ENCODE measurements at places on chromosomes 6 and 20.
A peak's percentile ranks its signal among the peaks of the same experiment; 100 is the strongest.

DNA sequence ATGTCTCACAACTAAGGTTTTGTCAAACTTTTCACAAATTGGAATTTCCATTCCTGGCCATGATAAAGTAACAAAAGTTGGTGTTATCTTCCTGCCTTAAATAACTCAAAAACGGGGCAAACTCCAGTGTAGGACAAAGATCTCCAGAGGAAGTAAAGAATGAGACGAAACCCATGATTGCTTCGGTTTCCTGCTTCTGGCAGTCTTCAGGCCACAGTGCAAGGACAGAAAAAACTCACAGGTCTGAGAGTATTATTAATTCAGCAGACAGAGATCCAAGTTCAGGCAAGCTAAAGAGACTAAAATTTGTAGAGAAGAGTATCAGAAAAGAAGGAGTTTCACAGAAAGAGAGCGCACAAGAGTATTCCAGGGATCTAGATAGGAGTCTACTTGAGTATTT lies 64.8 kb upstream of the RCAN2 start:
- DNase-seq = no peak

DNA sequence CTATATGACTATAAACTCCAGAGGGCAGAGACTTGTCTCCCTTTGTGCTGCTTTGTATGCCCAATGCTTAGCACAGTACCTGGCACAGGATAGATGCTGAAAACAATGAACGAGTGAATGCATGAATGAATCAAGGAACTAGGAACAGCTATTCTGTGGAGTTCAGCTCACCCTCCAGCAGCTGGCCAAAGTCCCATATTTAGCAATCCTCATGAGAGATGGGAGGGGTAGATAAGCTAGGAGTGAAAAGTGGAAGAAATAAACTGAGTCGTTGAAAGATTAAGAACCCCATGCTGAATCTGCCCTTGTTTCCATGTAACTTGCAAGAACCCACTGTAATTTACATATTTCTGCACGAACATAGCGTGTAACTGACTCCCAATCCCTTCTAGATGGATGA lies 106.5 kb downstream of the MAFB start:
- no peak for DNase-seq

GRCh38 chr6:139603581-139603980 lies 229.1 kb upstream of the CITED2 start:
- DNase-seq = no peak

- DNase-seq = no peak
Observed at GRCh38 chr6:110055387-110055735, 77.2 kb downstream of the GPR6 start.

DNA sequence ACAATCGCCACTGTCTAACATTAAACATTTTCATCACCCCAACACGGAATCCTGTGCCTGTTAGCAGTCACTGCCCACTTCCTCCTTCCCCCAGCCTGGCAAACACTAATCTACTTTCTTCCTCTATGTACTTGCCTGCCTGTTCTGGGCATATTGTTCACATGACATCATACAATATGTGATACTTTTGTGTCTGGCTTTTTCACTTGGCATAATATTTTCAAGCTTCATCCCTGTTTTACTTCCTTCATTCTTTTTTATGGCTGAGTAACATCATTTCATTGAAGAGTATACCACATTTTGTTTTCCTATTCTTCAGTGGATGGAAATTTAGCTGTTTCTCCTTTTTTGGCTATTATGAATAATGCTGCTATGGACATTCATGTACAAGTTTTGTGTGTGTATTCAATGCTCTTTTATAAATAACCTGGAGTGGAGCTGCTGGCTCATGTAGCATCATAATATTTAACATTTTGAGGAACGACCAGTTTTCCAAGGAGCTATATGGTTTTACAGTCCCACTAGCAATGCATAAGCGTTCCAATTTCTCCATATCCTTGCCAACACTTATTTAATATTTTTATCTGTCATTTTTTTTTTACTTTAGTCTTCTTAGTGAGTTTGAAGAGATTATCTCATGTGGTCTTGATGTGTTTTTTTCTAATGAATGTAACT lies 360.1 kb downstream of the HDGFL1 start:
- no peak for DNase-seq

DNA sequence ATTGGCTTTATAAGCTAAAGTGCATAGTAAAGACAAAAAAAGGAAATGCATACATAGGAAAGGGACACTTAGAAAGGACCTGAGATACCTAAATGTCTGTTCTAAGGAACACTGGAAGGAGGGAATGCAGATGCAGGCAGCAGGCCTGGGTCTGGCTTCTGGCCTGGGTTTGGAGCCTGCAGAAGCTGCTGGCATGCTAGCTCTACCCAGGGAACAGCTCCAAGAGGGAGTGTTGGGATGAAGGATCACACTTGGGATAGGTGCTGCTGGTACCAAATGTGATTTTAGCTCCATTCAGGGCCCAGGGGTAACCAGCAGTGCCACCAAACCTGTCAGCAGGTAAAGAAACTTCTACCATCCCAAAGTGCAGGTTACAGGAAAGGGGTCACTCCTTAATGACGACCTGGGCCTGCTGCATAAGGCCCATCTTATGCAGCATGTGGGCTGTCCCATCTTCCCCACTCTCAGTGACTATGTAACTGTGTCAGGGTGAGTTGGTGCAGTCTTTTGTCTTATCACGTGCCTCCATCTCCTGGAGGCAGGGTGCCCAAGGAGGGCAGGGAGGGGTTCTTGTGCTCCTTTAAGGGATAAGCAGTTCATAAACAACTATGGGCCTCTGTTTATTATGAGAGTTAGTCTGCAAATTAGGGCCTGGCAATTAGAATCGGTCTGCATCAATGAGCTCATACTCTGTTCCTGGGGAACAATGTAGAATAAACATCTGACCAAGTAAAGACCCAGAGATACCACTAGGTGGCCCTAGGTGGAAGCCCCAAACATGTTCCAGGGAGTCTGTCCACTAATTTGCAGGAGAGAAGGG lies 26.9 kb downstream of the DDX27 start:
- no peak for DNase-seq

- DNase-seq = no peak
Observed at GRCh38 chr6:131293472-131293911, 158.2 kb downstream of the AKAP7 start.

DNA sequence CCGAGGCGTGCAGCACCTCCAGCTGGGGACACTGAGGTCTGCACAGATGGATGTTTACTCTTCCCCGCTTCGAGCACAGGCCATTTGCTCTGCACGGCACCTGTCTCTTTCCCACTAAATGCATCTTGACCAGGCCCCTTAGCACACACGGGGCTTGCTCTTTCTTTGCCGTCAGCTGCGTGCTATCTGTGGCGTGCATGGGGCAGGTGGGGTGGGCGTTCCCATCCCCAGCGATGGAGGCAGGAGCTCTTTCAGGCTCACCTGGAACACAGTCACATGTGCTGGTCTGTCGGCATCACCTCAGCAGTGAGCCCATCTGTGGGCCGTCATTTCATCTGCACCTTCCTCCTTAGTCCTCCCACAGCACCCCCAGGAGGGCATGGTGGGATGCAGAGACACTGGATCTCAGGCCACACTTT lies 35.1 kb downstream of the RBM38 start:
- no peak for DNase-seq

GRCh38 chr6:37056439-37057127 lies 51.1 kb downstream of the FGD2 start:
- no peak for DNase-seq

- DNase-seq = no peak
Observed at GRCh38 chr20:60170116-60170515, 211.9 kb downstream of the CDH26 start.

DNA sequence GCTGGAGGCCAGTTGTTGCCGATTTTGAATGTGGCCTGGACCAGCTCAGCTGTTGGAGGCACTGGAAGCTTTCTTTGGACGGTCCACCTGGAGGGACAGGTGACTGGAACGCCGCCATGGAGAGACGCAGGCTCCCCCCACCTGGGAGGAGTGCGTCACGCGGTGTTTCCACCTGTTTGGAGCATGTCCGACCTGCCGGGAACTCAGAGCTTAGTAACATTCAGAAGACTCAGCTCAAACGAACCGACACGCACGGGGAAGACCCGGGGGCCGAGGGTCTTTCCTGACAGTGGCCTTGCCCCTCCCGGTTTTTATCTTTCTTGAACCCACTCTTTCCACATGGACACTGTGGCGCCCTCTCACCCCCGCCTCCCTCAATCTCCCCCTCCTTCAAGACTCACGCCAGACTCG lies 141.6 kb downstream of the SMOC2 start:
- no peak for DNase-seq

GRCh38 chr6:114355300-114355699 lies 12.5 kb upstream of the HS3ST5 start:
- DNase-seq = no peak

DNA sequence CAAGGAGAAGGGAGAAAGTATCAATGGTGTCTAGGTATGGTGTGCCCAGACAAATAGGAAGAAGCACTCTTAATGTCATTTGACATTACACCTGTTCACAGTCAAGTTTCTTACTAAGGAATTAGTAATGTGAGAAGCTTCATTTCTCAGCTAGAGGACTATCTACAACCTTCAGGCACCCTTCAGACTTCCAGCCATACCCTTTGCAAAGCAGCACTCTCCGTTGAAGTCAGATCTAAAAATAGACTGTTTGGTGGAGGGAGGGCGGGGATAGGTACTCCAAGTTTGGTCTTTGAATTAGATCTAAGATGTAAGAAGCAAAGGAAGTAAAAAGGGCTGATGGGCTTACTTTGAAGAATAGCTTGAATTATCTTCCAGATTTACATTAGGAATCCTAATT lies 311.1 kb downstream of the SLC35F1 start:
- DNase-seq = no peak

GRCh38 chr6:42217157-42217518 lies 523 bp downstream of the MRPS10 start:
- no peak for DNase-seq

- no peak for DNase-seq
Observed at GRCh38 chr6:164124986-164125385, 710.5 kb downstream of the QKI start.

- no peak for DNase-seq
Observed at GRCh38 chr20:23135449-23136420, 49.6 kb upstream of the CD93 start.

DNA sequence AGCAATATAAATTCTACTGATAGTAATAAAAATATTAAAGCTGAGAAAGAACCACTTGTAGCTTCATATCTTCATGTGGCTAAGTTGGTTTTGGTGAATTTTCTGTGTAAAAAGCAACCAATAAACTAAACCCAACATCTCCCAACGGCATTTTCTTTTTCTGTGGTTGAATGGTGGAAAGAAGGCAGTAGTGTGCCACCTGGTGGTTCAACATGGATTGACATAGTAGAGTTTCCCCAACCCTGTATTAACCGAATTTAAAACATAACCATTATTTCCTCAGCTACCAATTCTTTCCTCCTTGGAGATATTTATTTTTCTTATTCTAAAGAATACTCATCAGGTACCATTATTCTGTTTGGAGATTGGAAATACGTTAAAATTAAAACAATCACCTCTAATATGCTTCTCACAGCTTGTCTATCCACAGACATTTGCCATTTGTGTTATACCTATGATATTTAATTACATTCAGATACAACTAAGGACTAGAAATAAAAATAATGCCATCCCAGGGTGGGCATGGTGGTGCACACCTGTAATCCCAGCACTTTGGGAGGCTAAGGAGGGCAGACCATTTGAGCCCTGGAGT lies 117.1 kb upstream of the EEF1E1 start:
- DNase-seq = peak; percentile 36

DNA sequence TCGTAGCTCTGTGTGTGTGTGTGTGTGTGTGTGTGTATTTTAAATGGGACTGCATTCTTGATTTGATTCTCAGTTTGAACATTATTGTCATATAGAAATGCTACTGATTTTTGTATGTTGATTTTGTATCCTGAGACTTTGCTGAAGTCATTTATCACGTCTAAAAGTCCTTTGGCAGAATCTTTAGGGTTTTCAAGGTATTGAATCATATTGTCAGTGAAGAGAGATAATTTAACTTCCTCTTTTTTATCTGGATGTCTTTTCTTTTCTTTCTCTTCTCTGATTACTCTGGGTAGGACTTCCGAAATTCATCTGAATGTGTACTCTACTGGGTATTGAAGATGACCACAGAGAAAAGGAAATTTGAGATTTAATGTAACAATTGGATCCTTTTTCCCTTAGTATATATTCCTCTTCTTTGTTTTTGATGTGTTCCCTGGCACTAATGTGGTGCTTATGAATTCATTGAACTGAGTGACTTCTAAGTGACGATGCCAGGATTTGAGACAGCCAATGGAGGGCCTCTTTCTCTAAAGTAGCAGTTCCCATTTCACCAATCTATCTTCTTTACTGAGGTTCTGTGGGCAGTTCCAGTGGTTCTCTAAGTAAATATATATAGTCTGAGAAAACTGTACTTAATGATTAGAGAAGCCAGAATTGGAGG lies 47.6 kb downstream of the TNFAIP3 start:
- DNase-seq = no peak

DNA sequence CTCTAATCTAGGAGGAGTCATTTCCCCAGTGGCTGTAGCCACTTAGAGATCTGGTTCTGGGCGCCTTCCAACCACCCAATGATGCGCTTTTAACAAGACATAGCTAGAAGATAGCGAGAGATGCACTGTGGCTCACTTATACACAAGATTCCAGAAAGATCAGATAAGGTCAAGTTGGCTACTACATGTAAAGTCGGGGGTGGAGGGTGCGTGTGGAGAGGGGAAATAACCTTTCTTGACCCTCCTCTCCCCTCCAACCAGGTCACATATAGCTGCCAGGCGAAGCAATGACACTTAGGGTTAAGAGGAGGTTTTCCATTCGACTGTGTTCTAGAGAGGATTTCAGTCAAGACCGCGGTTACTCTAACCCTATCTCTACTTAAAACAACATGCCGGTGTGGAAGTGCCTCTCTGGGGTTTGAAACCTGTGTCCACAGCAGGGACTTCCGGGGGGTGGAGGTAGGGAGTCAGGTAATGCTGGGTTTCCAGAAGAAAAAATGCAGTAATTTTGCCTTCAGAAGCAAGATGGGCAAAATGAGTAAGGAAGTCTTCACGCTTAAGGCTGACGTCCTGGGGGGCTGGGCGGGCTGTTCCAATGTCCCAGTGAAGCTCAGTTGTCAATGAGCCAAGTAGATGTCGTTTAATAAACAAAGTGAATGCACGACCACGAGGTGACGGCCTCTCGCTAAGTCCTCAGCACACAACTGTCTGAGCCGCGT lies 1.8 kb upstream of the SIM1 start:
- DNase-seq = no peak

GRCh38 chr6:158047127-158047518 lies 65.5 kb downstream of the SYNJ2 start:
- DNase-seq = peak; percentile 58

DNA sequence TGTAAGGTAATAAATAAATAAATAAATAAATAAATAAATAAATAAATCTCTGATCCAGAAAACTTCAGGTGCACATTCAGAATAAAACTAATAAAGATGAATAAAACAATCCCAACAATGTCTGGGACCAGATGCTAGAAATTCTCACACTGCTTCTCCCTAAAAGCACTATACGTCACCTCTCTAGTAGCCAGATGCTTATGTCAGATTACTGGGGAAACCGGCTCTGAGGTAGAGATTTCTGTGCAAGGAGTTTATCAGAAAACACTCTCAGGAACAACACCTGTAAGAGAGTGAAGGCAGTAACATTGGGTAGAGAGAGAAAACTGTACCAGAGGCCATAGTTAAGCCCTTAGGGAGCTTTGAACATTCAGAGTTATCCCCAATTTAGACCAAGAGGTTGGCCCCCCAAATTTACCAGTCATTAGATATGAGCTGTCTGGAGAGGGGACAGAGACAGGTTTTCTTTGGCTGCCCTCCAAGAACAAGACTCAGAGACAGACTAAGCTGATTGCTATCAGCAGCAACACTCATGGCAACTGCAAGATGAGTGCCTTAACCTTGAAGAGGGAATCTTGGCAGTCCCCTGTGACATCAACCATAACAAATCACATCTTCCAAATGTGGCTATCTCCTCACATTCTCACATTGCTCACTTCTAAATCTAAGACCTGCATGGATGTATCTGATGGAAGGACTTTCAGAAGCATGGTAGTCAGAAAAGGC lies 151.2 kb upstream of the BMP5 start:
- no peak for DNase-seq
